ENCODE measurements at places on chromosomes 7 and 10.
A peak's percentile ranks its signal among the peaks of the same experiment; 100 is the strongest.

DNA sequence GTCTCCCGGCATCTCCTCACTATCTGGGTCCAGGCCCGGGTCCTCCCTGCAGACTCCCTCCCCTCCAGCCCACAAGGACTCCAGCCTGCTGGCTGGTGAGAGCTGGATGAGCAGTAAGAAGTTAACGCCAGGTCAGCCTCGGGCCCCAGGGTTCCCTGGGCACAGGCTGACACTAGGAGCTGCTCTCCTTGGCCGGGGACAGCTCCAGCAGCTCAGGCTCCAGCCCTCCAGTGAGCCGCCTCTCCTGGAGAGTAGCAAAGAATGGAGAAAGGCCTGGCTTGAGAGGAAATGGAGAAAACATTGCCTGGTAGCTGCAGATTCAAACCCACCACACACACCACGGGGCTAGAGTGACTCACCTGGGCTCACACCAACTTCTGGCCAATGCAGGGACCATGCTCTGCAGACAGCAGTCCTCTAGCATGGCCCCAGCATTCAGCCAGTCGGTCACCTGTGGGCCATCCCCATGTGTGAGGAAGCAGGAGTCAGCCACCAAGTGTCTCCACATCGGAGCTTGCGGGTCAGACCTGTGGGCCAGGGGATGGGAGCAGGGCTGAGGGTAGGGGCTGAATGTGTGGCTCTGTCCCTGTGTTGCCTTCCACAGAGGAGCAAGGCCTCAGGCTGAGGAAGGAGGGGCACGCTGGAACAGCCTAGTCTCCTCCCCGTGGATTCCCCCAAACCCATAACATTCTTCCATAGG lies 6.5 kb downstream of the SAP25 start:
- no peak for DNase-seq

DNA sequence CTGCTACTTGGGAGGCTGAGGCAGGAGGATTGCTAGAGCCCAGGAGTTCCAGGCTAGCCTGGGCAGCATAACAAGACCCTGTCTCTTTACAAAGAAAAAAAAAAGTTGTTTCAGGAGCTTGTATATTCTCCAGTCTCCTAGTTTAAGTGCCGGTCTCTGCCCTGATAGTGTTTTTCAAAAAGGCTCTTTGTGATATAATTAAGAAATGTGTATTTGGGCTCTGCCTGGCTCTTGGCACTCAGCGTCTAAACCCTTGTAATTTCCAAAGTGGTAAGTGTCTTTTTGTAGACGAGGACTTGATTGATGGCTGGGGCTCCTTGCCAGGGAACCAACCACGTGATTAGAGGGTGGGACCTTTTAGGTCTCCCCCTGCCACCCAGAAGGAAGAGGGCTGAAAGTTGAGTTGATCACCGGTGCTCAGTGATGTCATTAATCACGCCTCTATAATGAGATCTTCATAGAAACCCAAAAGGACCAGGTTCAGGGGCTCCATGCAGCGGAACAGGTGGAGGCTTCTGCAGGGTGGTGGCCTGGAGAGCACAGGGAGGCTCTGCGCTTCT lies 4.4 kb downstream of the EIF3B start:
- DNase-seq: peak; percentile 5

DNA sequence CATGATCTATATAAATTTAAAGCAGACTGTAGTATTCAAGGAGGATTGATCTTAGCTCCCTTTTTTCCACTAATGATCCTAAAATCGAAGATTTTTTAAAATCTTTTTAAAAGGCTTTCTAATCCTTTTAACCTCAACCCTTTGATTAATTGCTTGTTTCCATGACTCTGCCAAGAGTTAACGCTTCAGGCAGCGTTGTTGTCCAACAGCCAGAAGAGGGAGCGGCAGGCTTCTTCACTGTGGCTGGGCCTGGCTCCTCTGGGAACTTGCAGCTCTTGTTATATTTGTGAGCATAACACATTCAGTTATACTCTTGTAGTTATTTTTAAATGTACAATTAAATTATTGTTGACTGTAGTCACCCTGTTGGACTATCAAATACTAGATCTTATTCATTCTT lies 26.3 kb downstream of the CRCP start:
- no peak for DNase-seq

- DNase-seq: peak; percentile 60
These were observed at the start of gene BTAF1 for GRCh38 chr10:91923371-91924211. BTAF1 (plus strand) TSS chr10:91923770; CDS start chr10:91924077, 307 bp downstream.

- DNase-seq: no peak
These were observed 35.2 kb downstream of the ADCYAP1R1 start for GRCh38 chr7:31087351-31087750.

GRCh38 chr10:12518024-12518423 lies 168.7 kb downstream of the CAMK1D start:
- no peak for DNase-seq

- DNase-seq: no peak
These were observed 96.9 kb downstream of the TRIM24 start for GRCh38 chr7:138556771-138557484.

DNA sequence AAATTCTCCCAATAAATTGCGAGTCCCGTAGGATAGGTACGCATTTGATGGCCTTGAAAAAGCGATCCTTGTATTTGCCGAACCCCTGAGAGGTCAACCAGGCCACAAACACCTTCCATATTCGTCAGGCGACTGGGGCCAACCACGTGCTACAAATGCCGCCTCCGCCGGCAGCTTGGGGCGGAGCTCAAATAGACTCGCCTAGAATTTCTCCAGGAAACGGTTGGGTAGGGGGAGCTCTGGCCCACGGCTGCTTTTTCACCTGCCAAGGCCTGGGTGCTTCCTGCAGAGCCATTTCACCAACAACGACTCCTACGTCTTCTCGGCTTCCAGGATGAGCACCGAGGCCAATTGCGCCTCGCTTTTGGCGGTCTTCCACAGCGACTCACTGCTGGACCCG lies 53.4 kb upstream of the KIF5B start:
- DNase-seq: no peak

DNA sequence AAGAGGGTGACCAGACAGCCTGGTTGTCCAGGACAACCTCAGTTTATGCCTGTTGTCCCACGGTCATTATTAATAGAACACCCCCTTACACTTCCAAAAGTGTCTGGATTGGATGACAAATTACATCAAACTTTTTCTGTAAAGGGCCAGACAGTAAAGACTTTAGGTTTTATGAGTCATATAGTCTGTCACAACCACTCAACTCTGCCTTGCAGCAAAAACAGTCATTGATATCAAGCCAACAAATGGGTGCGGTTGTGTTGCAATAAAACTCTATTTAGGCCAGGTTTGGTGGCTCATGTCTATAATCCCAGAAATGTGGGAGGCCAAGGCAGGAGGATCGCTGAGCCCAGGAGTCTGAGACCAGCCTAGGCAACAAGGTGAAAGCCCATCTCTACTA lies 66.7 kb upstream of the ATP6V0A4 start:
- no peak for DNase-seq

- DNase-seq: peak; percentile 92
These were observed at the start of gene PDIA4 for GRCh38 chr7:149028346-149029109. PDIA4 (minus strand) TSS chr7:149028505; CDS start chr7:149028408, 97 bp downstream.

DNA sequence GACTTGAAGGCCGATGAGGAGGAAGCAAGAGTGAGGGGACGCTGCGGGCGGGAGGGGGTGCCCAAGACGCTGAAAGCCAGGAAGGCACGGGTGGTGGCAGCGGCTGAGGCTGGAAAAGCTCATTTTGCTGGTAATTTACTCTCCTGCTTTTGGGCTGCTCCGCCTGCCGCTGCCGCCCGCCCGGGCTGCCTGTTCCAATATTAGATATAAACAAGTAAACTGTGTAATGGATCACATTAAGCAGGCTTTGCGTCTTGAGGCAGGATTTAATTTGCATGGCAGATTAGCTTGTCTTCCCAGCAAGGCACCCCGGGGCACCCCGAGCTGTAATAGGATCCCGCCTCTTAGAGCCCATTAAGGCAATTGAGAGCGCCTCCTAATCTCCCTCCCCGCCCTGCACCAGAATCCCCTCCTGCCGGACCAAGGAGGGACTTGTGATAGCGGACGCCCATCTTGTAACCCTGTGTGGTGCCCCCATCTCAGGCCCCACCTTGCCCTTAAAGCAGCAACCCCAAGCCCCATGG lies 46.1 kb upstream of the SLF2 start:
- no peak for DNase-seq

- no peak for DNase-seq
These were observed 46.5 kb upstream of the IL6 start for GRCh38 chr7:22680482-22680911.

DNA sequence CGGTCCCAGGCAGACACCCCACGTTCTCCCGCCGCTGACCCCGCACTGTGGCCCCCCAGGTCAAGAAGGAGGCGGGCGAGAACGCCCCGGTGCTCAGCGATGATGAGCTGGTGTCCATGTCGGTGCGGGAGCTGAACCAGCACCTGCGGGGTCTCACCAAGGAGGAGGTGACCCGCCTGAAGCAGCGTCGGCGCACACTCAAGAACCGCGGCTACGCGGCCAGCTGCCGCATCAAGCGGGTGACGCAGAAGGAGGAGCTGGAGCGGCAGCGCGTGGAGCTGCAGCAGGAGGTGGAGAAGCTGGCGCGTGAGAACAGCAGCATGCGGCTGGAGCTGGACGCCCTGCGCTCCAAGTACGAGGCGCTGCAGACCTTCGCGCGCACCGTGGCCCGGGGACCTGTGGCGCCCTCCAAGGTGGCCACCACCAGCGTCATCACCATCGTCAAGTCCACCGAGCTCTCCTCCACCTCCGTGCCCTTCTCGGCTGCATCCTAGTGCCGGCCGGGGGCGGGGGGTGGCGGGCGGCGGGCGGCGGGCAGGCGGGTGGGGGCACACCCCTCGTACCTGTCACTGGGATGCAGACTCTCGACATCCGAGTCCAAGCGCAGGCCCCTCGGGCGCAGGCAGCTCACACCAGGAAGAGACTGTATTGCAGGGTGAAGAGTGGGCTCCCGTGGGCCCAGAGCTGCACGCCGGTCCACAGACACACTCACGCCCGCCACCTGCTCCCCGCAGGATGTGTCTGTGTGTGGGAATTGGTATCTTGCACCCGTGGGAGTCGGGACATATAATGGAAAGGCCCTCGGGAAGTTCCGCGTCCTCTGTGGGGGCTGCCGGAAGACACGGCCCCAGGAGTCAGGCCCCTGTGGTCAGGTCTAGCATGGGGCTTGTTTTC lies 9.6 kb downstream of the MAFK start:
- no peak for DNase-seq

GRCh38 chr10:14403359-14403758 lies 72.6 kb upstream of the FRMD4A start:
- DNase-seq: no peak

DNA sequence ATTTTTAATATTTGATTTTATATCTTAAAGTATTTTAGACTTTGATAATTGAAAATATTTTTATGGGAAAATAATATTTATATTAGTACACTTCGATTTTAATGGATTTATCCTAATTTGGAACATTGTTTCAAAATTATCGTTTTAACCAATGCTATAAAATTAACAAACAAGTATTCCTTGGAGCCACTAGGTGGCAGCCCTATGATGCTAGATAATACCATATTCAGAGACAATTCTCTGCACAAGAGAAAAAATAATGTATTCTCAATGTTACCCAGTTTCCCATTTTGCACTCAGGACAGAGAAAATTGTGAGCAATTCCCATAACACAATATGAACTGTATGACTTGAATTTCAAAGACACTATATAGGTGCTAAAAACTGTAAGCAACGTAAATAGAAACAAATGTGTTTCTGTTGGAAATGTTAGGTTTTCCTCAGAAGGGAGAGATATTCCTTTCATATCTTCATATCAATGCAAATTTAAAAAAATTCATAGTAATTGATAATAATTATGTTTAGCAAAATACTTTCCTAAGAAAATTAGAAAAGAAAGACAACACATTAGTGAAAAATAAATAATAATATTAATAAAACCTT lies 237.8 kb downstream of the SEMA3E start:
- no peak for DNase-seq
